Endodermal cell (in vitro differentiated cells): ENCODE measurements at places on chromosomes 1 and 21. TPM values are rescaled to one million over a fixed set of nuclear protein-coding genes. Genes with fewer than 3 reads are reported as not detected.
A peak's percentile ranks its signal among the peaks of the same experiment; 100 is the strongest.

Gene AIRE
- 2.6 and 2.7 TPM in 2 replicates for total RNA-seq

DNA sequence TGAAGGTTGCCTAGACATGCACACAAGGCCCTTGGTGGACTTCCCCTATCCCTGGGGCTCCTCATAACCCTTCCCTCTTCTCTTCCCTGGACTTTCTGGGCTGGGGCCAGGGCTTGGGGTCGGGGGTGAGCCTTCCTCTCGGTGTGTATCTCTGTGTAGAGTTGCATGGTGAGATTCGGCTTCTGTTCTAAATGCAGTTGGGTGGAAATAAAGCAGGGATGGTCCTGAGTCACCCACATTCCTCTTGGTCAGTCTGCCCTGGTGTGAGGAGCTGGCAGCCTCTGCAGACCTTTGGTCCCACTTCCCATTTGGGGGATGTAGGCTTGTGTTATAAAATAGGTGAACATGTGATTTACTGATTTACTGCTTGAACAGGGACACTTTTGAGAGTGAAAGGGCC lies 38.0 kb downstream of the ADARB1 start:
- DNase-seq: no peak

DNA sequence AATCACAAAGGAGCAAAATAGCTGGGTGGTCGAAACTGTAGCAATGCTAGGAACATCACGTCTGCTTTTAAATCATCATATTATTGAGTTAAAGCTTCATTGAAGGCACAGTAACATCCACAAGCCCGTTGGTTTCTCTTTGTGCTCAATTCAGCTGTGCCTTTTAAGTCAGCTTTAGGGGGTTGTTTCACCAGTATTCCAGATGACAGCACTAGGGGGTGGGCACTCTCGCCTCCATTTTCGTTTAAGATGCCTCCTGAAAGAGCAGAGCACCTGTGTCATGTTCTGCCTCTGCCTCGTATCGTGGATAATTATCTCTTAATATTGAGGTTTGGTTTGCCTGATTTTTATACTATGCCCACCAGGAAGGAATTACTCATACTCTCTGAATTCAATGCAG lies 139.8 kb upstream of the PTBP2 start:
- no peak for DNase-seq

GRCh38 chr1:8263791-8264190 lies 54.1 kb upstream of the SLC45A1 start:
- no peak for DNase-seq

Gene FCRL1
- total RNA-seq: not detected in 3 replicates

DNA sequence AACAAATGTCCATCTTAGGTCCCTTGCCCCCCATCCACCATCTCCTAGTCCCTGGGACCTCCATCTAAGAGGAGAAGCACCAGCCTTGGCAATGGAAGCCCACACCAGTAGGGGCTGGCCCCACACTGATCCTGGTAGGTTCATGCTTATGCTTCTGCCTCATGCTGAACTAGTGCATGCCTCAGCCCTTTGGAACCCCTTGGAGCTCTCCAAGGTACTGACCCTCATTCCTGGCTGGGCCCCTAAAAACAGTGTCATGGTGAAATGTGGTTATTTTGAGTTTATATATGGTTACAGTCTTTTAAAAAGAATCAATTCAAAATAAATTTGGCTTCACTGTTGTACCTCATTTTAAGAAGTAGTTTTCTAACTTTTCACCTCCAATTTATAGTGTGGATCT lies 108.3 kb downstream of the HIVEP3 start:
- peak; percentile 88 for DNase-seq

GRCh38 chr1:25435397-25436108 lies 4.9 kb downstream of the MACO1 start:
- DNase-seq: no peak

Gene KCNJ9
- not detected in 3 replicates for total RNA-seq

GRCh38 chr1:160996178-160996577 lies 24.8 kb downstream of the F11R start:
- DNase-seq: no peak

Gene KRTAP7-1
- total RNA-seq: not detected in 3 replicates

DNA sequence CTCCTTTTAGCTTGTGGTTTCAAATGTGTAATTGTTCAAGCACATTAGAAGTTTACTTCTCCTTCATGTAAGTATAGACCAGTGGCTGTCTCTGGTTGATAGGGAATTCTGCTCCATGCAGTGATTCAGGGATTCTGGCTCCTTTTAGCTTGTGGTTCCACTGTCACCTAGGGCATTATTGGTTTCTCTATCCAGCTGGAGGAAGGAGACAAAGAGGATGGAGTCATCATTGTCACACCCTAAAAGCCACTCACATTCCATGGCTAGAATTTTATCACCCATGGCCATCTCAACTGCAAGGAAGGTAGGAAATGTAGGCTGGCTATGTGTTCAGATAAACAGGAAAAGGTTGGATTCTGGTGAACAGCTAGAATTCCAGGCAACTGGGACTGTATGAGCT lies 131.2 kb downstream of the URB2 start:
- no peak for DNase-seq

DNA sequence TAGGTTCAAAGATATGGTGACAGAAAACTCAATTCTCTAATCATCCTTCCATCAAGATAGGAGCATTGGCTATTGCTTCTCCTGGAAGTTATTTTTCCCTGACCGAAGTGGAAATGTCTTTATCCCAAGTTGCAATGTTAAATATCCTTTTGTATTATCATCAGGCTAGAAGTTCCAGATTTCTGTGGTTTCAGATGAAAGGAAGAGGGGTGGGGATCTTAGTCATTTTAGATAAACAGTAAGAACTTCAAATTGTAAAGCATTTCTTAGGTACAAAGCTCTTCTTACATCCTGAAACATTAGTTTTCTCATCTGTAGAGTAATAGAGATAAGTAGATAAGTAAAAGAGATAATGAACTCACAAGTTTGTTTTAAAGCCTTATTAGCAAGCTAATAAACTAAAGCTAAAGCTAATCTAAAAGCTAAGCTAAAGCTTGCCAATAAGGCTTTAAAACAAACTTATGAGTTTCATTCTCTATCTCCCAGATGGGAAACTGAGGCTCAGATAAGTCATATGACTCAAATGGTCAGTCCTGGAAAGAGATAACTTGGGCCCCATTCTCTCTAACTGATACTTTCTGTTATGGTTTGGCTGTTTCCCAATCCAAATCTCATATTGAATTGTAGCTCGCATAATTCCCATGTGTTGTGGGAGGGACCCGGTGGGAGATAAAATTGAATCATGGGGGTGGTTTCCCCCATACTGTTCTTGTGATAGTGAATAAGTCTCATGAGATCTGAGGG lies 99.2 kb upstream of the KCNK2 start:
- DNase-seq: no peak

Gene SPRR2B
- total RNA-seq: not detected in 3 replicates

GRCh38 chr1:175498002-175498401 lies 245.4 kb downstream of the TNR start:
- no peak for DNase-seq

Gene INTS11
- 128 and 153 TPM in 2 replicates for total RNA-seq

Gene FCRL4
- total RNA-seq: not detected in 2 replicates

Gene OR11L1
- not detected in 3 replicates for total RNA-seq

Gene DISP3
- 7.6 to 13.6 TPM (median 11.6 TPM) in 3 replicates for total RNA-seq
